ENCODE measurements at places on chromosomes 13 and 19.

DNA sequence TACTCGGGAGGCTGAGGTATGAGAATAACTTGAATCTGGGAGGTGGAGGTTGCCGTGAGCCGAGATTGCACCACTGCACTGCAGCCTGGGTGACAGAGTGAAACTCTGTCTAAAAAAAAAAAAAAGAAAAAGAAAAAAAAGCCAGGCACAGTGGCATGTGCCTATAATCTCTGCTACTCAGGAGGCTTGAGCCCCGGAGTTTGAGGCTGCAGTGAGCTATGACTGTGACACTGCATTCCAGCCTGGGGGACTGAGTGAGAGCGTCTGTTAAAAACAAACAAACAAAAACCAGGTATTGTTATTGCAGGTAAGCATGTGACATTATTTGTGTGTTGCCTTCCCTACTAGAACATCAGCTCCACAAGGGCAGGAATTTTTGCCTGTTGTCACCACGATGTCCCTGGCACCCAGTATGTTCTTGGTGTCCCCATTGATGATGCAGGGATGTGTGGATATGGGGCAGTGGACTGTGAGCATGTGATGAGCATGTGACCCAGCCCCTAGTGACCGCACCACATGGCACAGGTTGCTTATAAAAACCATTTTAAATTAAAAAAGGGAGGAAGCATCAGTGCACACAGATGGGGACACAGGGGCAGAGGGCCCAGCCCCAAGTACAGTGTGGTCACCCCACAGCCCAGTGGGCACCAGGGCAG is 1.6 kb upstream of the KANK2 start:
- DNase-seq = no peak

DNA sequence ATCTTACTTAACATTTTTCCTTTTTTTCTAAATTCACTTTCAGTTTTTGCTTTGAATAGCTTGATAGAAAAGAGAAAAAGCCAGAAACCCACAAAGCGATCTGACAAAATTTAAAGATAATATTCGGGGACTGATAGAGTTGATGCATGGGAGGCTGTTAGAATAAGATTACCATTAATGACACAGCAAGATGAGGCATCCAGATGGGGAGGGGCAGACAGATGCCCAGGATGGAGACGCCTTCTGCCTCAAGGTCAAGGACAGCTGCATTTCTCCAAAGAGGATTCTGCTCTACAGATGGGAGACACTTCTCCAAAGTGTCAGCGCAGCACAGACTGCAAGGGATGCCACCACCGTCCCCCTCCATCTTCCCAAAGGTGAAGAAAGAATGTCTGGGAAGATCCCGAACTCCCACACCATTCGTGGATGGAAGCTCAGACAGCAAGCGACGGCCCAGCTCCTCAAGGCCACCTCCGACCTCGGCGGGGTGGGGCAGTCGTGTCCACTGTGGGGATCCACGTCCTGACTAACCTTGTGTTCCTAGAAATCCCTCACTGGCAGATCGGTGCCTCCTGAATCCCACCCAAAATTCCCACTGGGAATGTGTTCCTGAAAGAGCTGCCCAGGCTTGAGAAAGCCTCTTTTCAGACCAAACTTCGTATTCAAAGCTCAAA is 32.9 kb downstream of the NAXD start:
- no peak for DNase-seq

GRCh38 chr19:2376784-2377519 is 16.9 kb downstream of the TMPRSS9 start:
- DNase-seq = no peak

DNA sequence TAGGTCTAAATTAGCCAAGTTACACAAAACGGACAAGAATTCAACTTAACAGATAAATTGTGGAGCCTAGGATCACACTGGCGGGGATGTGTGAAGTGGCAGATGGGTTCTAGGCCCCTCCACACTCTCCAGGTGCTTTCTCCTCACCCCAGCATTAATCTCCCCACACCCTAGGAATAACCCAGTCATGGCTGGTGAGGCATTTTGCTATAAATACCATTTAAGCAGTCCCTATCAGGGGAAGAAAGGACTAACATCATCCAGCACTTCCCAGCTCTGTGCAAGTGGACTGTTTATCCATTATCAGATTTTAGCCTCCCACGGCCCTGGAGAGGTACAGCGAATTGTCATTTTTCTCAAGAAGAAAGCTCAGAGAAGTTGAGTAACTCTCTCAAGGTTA is 154.9 kb downstream of the NUFIP1 start:
- DNase-seq = no peak

GRCh38 chr19:7469669-7470285 is 19.1 kb downstream of the PEX11G start:
- peak; percentile 57 for DNase-seq

DNA sequence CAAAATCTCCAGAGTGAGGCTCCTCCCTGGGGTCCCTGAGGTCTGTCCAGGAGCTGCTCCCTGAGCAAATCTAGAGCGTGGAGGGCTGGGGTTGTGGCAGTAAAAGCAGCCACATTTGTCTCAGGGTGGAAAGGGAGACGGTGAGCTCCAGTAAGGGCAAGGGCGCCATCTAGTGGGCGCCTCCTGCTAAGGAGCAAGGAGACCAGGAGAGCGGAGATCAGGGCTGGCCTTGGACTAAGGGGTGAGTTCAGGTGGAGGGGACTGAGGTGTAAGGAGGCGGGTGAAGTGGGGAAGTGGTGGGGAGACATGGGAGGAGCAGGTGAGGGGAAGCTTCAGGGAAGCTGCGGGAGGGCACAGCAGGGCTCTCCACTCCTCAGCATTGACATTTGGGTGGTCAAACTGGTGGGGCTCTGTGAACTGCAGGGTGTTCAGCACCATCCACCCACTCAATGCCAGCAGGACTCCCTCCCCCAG is 5.3 kb upstream of the CEACAM21 start:
- peak; percentile 78 for DNase-seq

GRCh38 chr19:44819246-44819832 is 10.4 kb downstream of the BCAM start:
- no peak for DNase-seq

DNA sequence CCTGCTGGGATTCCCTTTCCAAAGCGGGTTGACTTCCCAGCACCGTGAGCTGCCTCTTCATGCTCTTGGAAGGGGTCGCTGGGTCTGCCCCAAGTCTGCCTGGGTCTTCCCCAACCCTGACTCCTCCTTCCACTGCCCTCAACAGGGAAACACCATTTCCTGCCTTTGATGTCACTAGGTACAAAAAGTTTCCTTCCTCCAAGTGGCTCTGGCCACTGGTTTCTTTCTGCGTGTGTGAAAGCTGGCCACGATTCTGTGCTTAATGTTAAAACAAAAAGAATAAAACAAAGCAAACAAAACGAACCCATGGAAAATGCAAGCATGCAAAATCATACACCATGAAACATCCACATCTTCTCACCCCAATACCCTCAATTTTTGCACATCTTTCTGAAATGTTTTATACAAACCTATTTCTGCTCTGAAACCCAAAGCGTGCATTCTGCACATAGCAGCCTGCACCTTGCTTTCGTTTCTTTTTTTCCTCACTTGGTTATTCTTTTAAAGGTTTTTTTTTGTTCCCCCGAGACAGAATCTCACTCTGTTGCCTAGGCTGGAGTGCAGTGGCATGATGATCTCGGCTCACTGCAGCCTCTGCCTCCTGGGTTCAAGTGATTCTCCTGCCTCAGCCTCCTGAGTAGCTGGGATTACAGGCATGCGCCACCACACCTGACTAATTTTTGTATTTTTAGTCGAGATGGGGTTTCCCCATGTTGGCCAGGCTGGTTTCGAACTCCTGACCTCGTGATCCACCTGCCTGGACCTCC is 12.5 kb upstream of the TNFSF9 start:
- no peak for DNase-seq

DNA sequence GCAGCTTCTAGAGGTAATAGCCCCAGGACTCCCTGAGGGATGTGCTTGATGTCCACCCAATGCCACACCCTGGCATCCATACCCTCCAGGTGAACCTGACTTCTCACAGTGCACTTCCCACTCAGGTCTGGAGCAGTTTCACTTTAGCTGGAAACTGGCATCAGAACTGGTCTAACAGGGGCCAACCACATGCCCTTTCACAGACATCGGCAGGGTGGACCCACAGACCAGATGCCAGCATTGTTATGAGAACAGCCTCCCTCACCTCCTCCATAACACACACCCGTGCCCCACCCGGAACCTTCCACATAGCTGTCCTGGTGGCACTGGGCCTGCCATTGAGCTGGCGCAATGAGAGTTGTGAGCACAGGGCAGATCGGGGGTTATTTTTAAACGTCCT is 77.4 kb upstream of the GPR12 start:
- no peak for DNase-seq

- no peak for DNase-seq
These were observed 4.8 kb downstream of the TSHZ3 start for GRCh38 chr19:31344403-31344802.

GRCh38 chr13:111111376-111111937 is 3.7 kb upstream of the ARHGEF7 start:
- no peak for DNase-seq

GRCh38 chr19:43527860-43528622 is 1.0 kb upstream of the ETHE1 start:
- DNase-seq = peak; percentile 32
